ENCODE measurements at places on chromosomes 6 and 20. TPM values are rescaled to one million over a fixed set of nuclear protein-coding genes. Genes with fewer than 3 reads are reported as not detected.

The KCNK5 gene
- polyA plus RNA-seq: 2.6 TPM

The SPTLC3 gene
- polyA plus RNA-seq: 3.8 TPM

The CNKSR3 gene
- polyA plus RNA-seq: 8.2 TPM

The ARMC12 gene
- 26.6 TPM for polyA plus RNA-seq

The TAF4 gene
- 12.0 TPM for polyA plus RNA-seq

The LRRC1 gene
- 21.7 TPM for polyA plus RNA-seq

The BHLHE23 gene
- polyA plus RNA-seq: 0.37 TPM

The MAP7 gene
- 7.8 TPM for polyA plus RNA-seq

DNA sequence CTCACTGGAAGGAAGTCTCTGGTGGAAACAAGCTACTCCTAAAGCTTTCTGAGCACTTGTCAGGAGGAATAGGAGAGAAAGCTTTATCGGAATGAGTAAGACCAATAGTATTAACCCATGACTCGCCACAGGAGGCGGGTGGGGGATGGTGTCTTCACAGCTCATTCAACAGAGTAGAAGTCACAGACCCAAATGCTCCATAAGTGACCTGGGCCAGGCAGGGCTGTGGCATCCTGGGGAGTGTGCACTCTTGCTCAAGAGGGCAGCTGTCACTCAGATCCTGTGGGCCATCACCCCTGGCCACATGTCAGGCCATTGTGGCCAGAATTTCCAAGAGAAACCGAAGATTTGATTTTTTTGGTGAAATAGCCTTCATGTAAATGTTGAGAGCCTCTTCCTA, 116.0 kb downstream of the SYCP2 start:
- DNase-seq: no peak
- H3K36me3 ChIP-seq: no peaks in the 10 kb centered on the region
- no peak overlapping the region for H3K27ac ChIP-seq
- peaks cover 4% of the 10 kb centered on the region for H3K4me1 ChIP-seq

DNA sequence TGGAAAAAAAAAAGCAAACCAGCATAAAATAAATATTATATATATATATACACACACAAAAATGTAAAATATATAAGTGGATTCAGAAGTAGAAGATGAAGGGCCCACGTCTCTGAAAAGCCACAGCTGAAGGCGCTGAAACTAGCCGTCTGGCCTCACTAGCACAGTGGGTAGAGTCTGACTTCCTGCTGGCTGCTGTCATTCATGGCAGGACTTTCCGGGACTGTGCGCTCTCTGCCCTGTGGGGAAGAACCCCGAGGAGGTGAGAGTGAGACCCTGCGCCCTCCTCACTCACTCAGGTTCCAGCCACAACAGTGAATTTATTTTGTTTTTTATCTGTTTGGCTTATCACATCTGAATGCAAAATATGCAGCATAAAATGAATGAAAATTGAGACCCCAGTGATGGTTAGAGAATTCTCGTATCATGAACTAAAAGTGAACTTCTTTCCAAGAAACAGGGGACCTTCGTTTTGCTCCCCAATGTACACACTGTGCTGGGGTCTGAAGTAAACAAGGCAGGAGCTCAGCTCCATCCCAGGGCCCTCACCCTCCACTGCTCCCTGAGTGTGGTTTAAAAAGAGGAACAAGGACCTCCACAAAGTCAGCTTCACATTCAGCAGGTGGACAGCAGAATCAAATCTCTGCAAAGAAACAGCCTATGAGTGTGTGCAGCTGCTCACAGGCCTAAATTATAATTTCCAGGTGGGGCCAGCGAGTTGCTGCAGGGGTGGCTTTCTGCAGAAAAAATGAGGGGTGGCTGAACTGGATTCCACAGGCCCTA, 1.3 kb upstream of the RAMACL start:
- H3K4me3 ChIP-seq: no peak overlapping the region
- peaks cover 25% of the 10 kb centered on the region for H3K4me1 ChIP-seq
- DNase-seq: no peak
- H3K36me3 ChIP-seq: no peaks in the 10 kb centered on the region
- no peaks in the 10 kb centered on the region for H3K27me3 ChIP-seq

- H3K4me3 ChIP-seq: no peak overlapping the region
- peaks cover 14% of the 10 kb centered on the region for H3K4me1 ChIP-seq
- H3K36me3 ChIP-seq: no peaks in the 10 kb centered on the region
- H3K27ac ChIP-seq: peak overlapping the region; percentile 48
- DNase-seq: no peak
Measured at GRCh38 chr6:151379933-151380847, 11.2 kb downstream of the ZBTB2 start.

DNA sequence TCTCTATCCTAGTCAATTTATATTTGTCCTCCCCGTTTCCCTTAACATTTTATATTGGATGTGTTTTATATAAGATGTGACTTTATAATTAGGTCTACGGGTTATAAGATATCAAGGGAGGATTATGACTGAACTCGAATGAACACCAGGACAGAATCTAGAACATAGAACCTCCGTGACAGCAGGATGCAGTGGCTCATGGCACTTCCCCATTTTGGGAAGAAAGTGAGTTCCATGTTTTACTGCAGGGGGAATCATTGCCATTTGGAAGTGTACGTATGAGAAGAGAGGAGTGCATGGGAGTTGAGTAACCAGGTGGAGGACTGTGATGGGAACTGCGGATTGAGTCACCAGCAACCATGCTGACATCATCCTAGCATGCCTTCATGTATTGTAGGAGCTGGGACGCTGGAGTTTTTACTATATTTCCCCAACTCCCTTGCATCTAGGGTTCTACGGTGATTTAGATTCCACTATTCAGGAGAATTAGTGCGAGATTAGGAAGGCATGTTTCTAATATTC, 56.1 kb upstream of the FOXC1 start:
- H3K27ac ChIP-seq: no peak overlapping the region
- H3K4me1 ChIP-seq: no peaks in the 10 kb centered on the region
- DNase-seq: no peak
- H3K4me3 ChIP-seq: no peak overlapping the region
- peaks cover 3% of the 10 kb centered on the region for H3K27me3 ChIP-seq

DNA sequence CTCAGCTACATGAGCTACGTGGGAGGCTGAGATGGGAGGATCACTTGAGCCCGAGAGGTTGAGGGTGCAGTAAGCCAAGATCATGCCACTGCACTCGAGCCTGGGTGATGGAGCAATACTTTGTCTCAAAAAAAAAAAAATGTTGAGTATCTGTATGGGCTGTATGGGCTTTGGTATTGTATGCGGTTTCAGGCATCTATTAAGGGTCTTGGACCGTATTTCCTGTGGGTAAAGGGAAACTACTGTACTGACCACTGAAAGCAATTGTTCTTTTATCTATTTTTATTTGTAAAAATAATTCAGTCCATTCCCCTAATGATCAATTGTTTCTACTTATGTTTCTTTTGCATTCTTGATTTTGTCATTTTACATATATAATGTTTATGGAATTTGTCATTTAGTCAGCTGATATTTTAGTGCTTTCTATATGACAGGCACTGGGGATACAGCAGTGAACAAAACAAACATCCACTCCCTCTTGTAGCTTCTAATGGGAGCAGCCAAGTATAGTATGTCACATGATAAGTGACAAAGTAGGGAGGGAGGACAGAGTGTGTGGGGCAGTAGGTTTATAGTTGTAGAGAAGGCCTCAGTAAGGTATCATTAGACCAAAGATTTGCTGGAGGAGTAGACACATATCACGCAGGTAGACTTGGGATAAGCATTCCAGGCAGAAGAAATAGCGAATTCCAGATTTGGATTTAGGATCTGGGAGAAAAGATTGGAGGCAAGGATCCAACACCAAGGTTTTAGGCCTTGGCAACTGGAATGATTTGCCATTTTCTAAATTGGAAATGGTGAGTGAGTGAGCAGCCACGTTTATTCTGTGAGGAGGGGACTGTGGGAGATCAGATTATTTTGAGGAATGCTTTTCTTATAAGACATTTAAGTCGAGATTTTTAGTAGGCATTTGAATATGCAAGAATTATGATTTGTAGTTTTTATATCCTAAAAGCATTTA, 6.0 kb downstream of the PCMT1 start:
- peaks cover 19% of the 10 kb centered on the region for H3K36me3 ChIP-seq
- no peak overlapping the region for H3K4me3 ChIP-seq
- no peaks in the 10 kb centered on the region for H3K27me3 ChIP-seq
- no peak overlapping the region for H3K27ac ChIP-seq
- peaks cover 6% of the 10 kb centered on the region for H3K4me1 ChIP-seq

GRCh38 chr20:54123587-54124180, 50.1 kb downstream of the CYP24A1 start:
- no peaks in the 10 kb centered on the region for H3K4me1 ChIP-seq
- H3K36me3 ChIP-seq: no peaks in the 10 kb centered on the region
- H3K27ac ChIP-seq: peak overlapping the region; percentile 36
- DNase-seq: no peak
- H3K4me3 ChIP-seq: no peak overlapping the region
- no peaks in the 10 kb centered on the region for H3K27me3 ChIP-seq

- no peaks in the 10 kb centered on the region for H3K36me3 ChIP-seq
- no peaks in the 10 kb centered on the region for H3K4me1 ChIP-seq
- peak overlapping the region; percentile 57 for H3K27ac ChIP-seq
Measured at GRCh38 chr20:48716086-48716485, 111.7 kb downstream of the PREX1 start.

DNA sequence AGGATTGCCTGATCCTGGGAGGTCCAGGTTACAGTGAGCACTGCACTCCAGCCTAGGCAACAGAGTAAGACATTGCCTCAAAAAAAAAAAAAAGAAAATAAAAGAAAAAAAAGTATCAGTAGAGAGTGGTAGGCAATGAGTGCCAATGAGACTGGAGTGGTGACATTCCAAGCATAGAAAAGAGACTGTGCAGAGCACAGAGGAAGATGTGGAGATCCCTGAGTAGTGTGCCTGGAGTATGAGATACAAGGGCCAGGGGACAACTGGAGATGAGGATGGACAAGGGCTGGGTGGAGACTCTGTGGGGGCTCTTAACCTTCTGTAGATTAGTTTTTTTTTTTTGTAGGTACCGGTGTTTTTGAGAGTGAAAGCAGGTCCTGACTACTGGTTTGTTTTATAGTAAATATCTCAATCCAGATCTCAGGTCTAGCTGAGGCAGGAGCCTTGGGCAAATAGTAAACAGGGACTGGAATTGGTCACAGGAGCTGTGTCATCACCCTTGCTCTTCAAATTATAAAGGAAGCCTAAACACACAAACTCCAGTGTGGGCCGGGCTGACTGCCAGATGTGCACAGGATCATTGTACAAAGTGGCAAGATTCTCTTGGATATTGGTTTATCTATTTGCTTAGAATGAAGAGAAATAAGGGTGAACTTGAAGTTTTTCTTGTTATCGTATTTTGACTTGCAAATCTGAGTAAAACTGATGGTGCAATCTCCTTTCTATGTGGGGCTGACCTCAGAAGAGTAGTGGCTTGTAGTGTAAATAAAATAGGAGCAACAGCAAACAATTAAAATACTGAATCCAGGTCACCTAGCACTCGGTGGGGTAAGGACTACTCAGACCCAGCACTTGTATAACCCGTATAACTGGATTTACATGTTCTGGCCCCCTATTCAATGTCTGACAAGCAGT, 144.9 kb downstream of the SOX4 start:
- H3K36me3 ChIP-seq: no peaks in the 10 kb centered on the region
- H3K4me1 ChIP-seq: peaks cover 3% of the 10 kb centered on the region
- H3K4me3 ChIP-seq: no peak overlapping the region
- DNase-seq: no peak
- no peaks in the 10 kb centered on the region for H3K27me3 ChIP-seq
- no peak overlapping the region for H3K27ac ChIP-seq

GRCh38 chr6:91288741-91289140, 701.9 kb upstream of the MAP3K7 start:
- no peak overlapping the region for H3K4me3 ChIP-seq
- no peak for DNase-seq
- no peak overlapping the region for H3K27ac ChIP-seq
- H3K36me3 ChIP-seq: no peaks in the 10 kb centered on the region
- no peaks in the 10 kb centered on the region for H3K27me3 ChIP-seq
- H3K4me1 ChIP-seq: no peaks in the 10 kb centered on the region

DNA sequence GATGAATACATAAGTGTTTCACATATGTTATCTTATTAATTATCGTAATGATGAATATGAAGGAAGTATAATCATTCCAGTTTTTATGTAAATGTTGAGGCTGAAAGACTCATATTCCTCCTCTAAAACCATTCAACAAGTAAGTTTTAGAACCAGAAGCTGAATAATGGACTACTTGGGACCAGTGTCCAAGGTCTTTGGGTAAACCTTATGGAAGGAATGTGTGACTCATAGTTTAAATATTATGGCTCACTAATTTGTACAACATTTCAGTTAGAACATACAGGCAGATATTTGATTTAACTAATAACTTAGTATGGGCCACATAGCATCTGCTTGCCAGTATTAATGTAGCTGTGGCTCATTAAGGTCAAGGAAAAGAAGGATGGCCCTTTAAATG, 209.6 kb downstream of the TFAP2B start:
- H3K27ac ChIP-seq: no peak overlapping the region
- H3K4me1 ChIP-seq: no peaks in the 10 kb centered on the region
- H3K27me3 ChIP-seq: no peaks in the 10 kb centered on the region
- H3K4me3 ChIP-seq: no peak overlapping the region
- no peaks in the 10 kb centered on the region for H3K36me3 ChIP-seq
- no peak for DNase-seq

GRCh38 chr6:142569676-142570075, 267.9 kb downstream of the ADGRG6 start:
- H3K4me3 ChIP-seq: no peak overlapping the region
- no peaks in the 10 kb centered on the region for H3K36me3 ChIP-seq
- H3K27me3 ChIP-seq: no peaks in the 10 kb centered on the region
- peak overlapping the region; percentile 0 for H3K27ac ChIP-seq

- no peaks in the 10 kb centered on the region for H3K4me1 ChIP-seq
- no peak for DNase-seq
Measured at GRCh38 chr6:133889557-133890403, 867 bp downstream of the TCF21 start.

GRCh38 chr6:13284646-13285045, 43.7 kb downstream of the TBC1D7 start:
- H3K27ac ChIP-seq: no peak overlapping the region
- H3K36me3 ChIP-seq: peaks cover 10% of the 10 kb centered on the region
- H3K27me3 ChIP-seq: no peaks in the 10 kb centered on the region
- H3K4me1 ChIP-seq: peaks cover 10% of the 10 kb centered on the region
- no peak for DNase-seq
- H3K4me3 ChIP-seq: no peak overlapping the region

DNA sequence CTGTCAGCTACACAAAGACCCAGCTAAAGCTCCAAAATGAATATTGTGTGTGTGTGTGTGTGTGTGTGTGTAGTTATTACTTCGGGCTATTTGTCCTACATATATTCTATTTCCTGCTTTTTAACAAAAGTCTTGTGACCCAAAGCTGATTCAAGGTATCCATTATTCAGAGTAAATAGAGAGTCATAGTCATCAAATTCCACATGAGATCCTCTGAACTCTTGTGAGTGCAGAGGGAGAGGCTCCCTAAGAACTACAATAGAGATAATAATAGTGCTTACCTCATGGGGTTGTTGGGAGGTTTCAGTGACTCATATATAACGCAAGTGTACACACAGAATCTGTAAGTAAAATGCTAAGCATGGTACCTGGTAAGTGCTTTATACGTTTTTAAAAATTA, 95.6 kb upstream of the SHLD1 start:
- no peaks in the 10 kb centered on the region for H3K27me3 ChIP-seq
- no peak for DNase-seq
- peaks cover 11% of the 10 kb centered on the region for H3K4me1 ChIP-seq
- H3K27ac ChIP-seq: no peak overlapping the region
